C1 segment of cervical spinal cord (tissue), 14 donors: ENCODE measurements at places on chromosomes 6 and 20.
A peak's percentile ranks its signal among the peaks of the same experiment; 100 is the strongest.

GRCh38 chr6:16770701-16771569, 9.7 kb upstream of the ATXN1 start:
- DNase-seq, result no peak

DNA sequence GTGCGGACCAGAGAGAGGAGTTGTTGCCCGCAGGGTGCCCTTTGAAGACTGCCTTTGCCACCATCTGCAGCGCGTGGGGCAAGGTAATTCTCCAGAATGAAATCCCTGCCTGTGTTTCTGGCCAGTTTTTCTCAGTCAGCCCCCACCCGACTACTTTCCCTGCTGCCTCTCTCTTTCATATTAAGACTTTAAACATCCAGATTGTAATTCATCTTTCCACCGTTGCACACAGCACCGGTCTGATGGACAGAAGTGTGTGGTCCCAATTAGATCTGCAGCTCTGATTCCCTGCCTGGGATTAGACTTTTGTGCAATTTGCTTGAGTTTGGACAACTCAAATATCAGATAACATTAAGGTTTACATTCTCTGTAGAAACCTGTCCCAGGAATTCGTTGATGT, 489.0 kb downstream of the QKI start:
- no peak for DNase-seq

DNA sequence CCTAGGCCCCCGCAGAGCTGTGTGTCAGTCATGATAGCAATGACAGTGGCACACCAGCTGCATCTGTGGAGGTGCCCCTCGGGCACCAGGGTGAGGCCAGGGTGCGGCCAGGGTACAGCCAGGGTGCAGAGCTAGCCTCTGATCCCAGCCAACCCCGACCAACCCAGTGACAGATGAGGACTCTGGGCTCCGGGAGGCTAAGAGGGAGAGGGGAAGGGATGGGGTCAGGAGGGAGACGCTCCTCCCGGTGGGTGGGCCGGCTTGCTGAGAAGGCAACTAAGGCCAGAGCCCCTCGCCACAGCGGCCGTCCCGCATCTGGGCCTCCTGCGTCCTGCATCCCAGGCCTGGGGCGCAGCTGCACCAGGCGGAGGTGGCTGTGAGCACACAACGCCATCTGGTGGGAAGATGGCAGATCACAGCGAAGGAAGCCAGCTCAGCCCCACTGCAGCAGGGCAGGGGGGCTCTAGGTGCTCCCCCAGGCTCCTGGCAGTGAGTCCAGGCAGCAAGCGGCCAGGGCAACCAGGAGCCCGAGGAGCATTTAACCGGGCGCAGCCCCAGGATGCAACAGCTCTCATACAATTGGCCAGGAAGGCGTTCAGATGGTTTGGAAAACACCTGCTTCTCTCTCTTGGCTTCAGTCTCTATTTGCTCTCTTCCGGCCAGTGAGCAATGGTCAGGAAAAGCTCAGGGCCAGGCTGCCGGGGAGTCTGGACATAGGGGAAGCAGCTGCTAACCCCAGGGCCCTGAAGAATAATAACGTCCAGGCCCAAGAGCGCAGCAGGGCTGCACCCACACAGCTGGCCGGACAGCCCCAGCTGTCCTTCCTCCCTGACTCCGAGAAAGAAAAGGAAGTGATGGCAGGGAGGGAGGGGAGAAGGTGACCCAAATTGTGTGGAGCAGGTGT, 169.4 kb downstream of the TAF4 start:
- DNase-seq, result peak; percentile 19

DNA sequence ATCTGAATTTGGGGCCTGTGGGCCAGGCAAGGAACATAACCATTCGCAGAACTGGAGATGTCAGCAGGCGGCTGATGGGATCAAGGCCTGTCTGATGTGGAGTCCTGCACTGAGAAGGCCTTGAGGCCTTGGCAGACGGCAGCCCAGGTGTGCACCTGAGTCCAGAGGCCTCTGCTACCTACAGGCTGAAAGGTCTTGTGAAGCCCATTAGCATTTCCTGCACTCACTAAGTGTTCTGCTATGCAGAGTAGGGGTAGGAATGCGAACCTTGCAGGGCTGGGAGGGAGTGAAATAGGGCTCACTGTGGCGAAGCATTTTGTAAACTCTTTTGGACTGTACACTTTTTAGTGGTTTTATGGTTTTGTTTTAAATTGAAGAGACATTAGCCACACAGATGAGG, 48.3 kb upstream of the RNF24 start:
- DNase-seq, result no peak

GRCh38 chr6:118895261-118895560, 1.3 kb downstream of the ASF1A start:
- DNase-seq, result no peak

GRCh38 chr6:139955366-139956155, 581.1 kb upstream of the CITED2 start:
- no peak for DNase-seq
